ENCODE measurements at places on chromosomes 1 and 21.

- DNase-seq = no peak
These were observed 11.4 kb upstream of the SPATC1L start for GRCh38 chr21:46195595-46196195.

- no peak for DNase-seq
These were observed 98.7 kb downstream of the PCBP3 start for GRCh38 chr21:45742247-45742646.

GRCh38 chr1:100995198-100995988 is 30.2 kb downstream of the DPH5 start:
- DNase-seq = no peak

DNA sequence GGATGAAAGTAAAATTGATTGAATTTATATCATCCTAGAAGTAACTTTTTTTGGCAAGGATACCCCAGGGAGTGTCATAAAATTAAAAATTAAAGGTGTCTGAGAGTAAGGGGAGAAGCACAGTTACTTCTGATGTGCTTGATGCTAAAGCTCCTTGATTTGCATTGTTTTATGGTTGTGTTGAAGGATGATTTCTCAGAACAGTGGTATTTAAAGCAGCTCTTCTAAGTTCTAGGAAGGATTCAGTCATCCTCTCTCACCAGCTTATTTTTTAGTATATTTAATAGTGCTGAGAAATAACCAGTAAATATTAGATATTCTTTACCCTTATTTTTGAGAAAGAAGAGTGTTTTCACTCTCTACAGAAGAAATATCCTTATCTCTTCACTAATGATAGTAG is 93.0 kb downstream of the FGGY start:
- no peak for DNase-seq

DNA sequence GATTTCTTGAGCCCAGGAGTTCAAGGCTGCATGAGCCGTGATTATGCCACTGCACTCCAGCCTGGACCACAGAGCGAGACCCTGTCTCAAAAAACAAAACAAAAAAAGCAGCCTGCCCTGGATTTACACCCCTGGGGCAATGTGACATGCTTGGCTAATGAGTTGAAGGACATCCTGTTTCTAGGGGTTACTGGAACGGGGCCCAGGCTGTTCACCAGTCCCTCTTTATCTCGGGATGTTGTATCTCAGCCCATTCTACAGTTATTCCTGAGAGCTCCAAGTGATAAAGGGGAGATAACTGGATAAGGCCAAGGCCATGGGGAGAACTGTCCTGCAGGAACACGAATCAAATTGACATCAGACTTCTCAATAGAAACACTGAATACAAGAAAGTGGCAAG is 21.7 kb upstream of the S100A2 start:
- DNase-seq = no peak

DNA sequence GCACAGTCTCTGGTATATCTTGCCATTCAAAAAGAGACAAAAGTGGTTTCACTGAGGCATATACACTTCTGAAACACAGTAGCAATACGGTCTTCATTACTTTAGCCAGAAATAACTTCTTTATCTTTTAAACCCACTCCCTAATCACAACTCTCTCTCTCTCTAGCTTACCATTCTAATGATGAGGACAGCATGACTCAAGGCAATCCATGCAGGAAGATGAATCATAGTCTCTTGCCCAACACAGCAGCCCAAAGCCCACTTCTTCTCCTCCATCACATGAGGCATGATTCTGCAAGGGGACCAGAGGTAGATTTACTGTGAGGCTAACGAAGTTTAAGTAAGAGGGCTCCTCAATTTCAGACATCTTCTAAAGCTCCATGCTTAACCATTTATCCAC is 285.0 kb upstream of the NR5A2 start:
- peak; percentile 53 for DNase-seq

GRCh38 chr1:104617474-104617873 is 867.8 kb downstream of the AMY1C start:
- no peak for DNase-seq

GRCh38 chr1:11790880-11791715 is 14.7 kb downstream of the MTHFR start:
- DNase-seq = peak; percentile 95

- DNase-seq = no peak
These were observed 65.7 kb downstream of the CNIH3 start for GRCh38 chr1:224681816-224682215.

DNA sequence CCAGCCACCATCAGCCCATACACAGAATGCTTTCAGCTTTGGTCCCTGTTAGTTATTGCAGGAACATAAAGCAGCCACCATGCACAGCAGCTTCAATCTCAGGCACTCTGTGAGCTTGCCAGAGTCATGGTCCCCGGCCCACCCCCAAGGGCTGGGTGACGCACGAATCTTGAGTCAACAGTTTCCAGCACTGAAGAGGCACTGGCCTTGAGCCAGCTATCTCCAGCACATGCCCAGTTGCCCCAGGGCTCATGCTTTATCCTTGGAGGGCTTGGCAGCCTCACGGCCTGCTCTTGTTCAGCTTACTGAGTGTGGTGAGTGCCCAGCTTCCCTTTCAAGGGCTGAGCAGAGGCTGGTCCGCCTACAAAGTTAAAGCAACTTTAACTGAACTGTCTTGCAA is 200.7 kb upstream of the RAB4A start:
- peak; percentile 29 for DNase-seq
